ENCODE measurements at places on chromosomes 11 and 22. TPM values are rescaled to one million over a fixed set of nuclear protein-coding genes. Genes with fewer than 3 reads are reported as not detected.

- no peak overlapping the region for H3K27ac ChIP-seq
- DNase-seq, result no peak
These were observed 1086.1 kb downstream of the BRD1 start for GRCh38 chr22:48741540-48741939.

IGLL1 gene
- total RNA-seq, result not detected

- no peak overlapping the region for H3K4me3 ChIP-seq
- H3K27me3 ChIP-seq, result no peaks in the 10 kb centered on the region
- H3K27ac ChIP-seq, result no peak overlapping the region
- H3K36me3 ChIP-seq, result no peaks in the 10 kb centered on the region
- no peak for DNase-seq
- H3K4me1 ChIP-seq, result peaks cover 14% of the 10 kb centered on the region
These were observed 32.0 kb downstream of the TMEM123 start for GRCh38 chr11:102420547-102420946.

NEFH gene
- 0.16 TPM for total RNA-seq

Measured in left ventricle myocardium inferior (tissue), 1 donor.